ENCODE measurements at places on chromosomes 5 and 9. TPM values are rescaled to one million over a fixed set of nuclear protein-coding genes. Genes with fewer than 3 reads are reported as not detected.

KIF27 gene
- 2.7 TPM for total RNA-seq

PCDH12 gene
- total RNA-seq, result 1.9 TPM

C9orf153 gene
- total RNA-seq, result 0.25 TPM

PCDHGA3 gene
- 0.23 TPM for total RNA-seq

DIRAS2 gene
- total RNA-seq, result not detected

NOP16 gene
- total RNA-seq, result 40.2 TPM

STPG3 gene
- total RNA-seq, result not detected

ADAMTS19 gene
- total RNA-seq, result not detected

SYK gene
- total RNA-seq, result 0.45 TPM

RXRA gene
- total RNA-seq, result 7.8 TPM

AGXT2 gene
- total RNA-seq, result not detected

AJM1 gene
- total RNA-seq, result 3.9 TPM

FEM1C gene
- 13.5 TPM for total RNA-seq

RAB24 gene
- total RNA-seq, result 42.3 TPM

COL27A1 gene
- total RNA-seq, result 0.82 TPM

FAM81B gene
- total RNA-seq, result not detected

CTSV gene
- total RNA-seq, result 0.27 TPM

KCNIP1 gene
- total RNA-seq, result not detected

SPOCK1 gene
- 0.16 TPM for total RNA-seq

FBP1 gene
- not detected for total RNA-seq

LVRN gene
- 0.05 TPM for total RNA-seq

IFNB1 gene
- total RNA-seq, result not detected

PROB1 gene
- 6.0 TPM for total RNA-seq

RAD50 gene
- 32.3 TPM for total RNA-seq

UBQLN1 gene
- 126 TPM for total RNA-seq

LMX1B gene
- total RNA-seq, result not detected
